ENCODE measurements at places on chromosomes 12 and 14.

DNA sequence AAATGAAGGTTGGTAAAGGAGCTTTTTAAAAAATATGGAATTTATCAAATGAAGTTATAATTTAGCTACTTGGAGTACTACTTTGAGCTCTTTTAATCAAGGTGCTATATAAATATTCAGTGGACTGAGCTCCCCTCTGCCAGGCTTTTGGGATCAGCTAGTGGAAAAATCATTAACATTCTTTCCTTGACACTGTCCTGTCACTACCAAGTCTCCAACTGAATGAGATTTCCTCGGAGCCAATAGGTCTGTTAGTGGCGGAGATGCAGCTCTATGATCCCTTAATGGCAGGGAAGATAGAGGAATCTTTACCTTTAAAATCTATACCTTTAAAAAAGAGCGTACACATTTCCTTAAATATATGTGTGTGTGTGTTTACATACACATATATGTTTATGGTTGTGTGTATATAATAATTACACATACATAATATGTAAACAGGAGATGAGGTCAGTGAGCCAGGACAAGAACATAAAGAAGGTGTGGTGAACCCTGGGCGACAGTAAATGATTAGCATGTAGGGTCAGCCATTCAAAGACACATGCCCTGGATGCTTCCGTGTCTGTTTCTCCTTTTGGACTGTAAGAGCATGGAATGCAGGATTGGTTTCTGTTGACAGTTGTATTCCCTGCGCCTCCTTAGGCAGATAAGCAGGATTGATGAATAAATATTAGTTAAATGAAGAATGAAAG, 47.7 kb upstream of the ATP2A2 start:
- DNase-seq = no peak

DNA sequence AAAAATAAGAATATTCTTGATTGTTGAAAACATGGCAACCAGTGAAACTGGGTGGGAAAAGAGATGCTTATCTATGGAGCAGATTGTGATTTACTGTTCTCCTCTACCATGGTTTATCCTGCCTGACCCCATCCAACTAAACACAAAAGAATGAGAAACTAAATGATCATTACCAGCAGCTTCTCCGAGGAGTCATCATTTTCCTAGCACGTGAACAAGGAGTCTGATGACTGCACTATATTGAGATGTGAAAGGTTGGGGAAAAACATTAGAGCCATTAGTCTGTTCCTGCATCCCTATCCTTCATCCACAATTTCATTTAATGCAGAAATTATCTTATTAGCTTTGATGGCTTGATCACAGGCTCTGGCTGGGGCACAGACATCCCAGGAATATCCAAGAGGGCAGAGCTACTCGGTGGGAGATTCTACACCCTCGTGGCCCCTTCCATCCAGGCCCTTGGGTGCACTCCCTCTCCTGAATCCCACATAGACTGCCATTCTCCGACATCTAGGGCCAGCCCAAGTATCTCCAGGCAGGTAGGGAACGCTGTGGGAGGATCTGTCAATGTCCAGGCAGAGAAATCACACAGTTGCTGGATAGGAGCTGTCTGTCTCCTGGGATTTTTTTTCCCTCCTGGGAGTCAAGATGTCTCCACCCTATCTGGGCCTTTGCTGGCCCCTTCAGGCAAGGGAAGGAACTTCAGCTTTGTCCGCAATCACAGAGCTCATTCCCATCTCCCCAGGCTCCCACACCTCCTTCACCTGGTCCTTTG, 43.3 kb upstream of the DHRS4 start:
- DNase-seq = peak; percentile 63

DNA sequence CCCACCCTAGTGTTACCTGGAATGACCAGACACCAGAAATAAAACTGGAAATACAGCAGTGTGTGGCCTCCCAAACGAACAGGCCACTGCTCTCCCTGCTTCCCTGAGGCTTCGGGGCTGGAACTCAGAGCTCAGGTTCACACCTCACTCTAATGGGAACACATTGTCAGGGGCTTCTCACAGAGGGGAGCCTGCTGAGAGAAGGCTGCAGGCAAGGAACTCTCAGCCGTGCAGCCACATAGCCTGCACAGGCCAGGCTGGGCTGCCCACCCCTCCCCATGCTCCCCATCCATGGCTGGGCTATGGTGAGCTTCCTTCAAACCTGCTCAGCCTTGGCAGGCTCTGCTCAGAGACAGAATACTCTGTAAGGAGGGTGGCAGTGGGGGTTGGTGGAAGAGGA, 302.5 kb downstream of the EMP1 start:
- no peak for DNase-seq

DNA sequence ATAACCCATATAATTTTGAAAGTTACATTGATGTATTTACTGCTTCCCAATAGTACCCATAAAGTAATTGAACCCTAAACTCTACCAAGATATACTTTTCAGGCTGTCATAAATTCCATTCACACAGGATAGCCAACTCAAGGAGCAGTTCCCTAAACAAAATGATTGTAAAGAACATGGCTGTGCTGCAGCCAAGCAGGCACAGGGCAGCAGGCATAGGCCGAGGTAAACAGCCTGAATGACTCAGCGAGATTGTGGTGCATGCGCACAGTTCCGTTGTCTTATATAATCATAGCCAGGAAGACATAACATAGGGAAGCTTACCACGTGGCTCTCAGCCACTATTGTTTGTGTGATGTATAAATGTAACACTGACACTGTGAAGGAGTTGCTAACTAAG, 344.9 kb downstream of the FSCB start:
- DNase-seq = no peak

GRCh38 chr12:67202011-67202677, 67.0 kb upstream of the CAND1 start:
- no peak for DNase-seq

DNA sequence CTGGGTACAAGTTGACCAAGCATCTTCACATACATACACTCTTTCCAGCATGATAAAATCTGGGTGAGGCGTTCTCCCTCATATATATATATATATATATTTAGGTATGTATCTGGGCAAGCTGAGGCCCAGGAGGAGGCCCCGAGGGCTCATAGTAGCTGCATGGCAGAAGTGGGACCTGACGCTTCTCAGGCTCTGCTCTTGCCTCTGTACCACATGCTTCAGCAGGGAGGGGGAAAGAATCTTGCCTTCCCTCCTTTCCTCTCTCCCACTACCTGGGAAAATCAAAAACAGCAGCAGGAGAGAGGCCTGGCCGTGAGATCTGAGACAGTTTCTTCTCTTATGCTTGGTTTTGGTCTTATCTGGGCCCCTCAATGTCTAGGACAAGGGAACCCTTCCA, 9.2 kb downstream of the PPP1R1A start:
- no peak for DNase-seq

GRCh38 chr12:11810206-11810545, 160.7 kb downstream of the ETV6 start:
- no peak for DNase-seq

DNA sequence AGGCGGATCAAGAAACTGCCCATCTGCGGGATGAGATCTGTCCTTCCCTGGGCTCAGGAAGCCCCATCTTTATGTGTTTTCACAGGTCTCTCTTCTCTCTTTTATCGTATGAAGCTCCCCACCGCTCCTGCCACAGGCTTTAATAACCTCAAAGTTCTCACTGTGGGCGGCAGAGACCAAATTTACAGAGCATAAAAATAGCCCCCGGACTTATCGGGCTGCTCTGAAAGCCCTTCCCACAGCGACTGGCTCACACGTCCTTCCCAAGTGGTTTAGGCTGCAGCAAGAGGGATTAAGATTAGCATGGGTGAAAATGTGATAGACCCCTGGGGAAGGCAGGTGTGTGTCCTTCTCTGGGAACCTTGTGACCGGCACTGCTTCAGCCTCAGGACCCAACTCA, 47.8 kb downstream of the TESC start:
- DNase-seq = no peak

DNA sequence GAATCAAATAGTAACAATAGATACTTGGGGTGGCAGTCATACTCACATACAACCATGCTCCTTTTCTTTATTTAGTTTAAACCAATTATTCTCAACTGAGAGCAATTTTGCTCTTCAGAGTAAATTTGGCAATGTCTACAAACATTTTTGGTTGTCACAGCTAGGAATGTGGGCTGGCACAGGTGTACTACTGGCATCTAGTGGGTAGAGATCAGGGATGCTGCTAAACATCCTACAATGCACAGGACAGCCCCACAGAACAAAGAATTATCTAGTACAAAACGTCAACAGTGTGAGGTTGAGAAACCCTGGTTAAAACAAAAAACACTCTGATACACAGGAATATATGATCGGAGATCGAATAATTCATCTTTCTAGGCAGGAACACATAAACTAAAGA, 186.5 kb downstream of the NELL2 start:
- no peak for DNase-seq

DNA sequence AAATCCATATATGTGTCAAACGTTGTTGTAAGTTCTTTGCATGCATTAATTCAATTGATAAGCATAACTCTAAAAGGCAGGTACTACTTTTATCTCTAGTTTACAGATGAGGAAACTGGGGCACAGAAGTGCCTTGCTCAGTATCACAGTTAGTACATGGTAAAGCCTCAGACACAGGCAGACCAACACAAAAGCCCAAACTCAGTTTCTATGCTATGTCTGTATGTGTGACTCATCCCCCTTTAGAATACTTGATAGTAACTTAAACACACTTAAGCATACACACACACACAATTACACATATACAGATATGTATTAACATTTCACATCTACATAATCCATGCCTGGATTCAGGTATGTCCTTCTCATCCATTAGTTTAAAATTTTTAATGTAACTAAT, 88.0 kb downstream of the EPS8 start:
- no peak for DNase-seq

DNA sequence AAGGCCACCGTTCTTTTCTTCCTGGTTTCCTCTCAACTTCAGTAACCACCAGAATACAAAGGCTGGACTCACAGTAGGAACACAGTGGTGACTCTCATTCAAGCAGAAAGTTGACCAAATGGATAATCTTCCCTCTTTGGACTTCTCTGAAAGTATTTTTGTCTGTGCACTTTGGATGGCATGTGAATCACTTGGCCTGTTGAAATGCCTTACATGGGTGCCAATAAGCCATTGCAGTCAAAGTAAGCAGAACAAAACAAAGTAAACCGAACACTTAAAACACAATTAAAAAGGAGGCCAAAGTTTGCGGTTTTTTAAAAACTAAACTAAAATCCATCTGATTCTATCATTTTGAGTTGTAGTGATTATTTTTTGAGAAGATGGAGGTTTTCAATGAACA, 370.1 kb upstream of the DDHD1 start:
- DNase-seq = no peak

- no peak for DNase-seq
These were observed 48.2 kb upstream of the PLXNC1 start for GRCh38 chr12:94100211-94100627.

GRCh38 chr12:125249932-125250331, 184.7 kb downstream of the AACS start:
- no peak for DNase-seq

GRCh38 chr12:131510431-131510830, 200.5 kb upstream of the SFSWAP start:
- DNase-seq = no peak

GRCh38 chr14:75725481-75725880, 64.4 kb downstream of the TTLL5 start:
- DNase-seq = no peak

GRCh38 chr12:112901271-112901670, 5.5 kb upstream of the OAS1 start:
- DNase-seq = no peak

DNA sequence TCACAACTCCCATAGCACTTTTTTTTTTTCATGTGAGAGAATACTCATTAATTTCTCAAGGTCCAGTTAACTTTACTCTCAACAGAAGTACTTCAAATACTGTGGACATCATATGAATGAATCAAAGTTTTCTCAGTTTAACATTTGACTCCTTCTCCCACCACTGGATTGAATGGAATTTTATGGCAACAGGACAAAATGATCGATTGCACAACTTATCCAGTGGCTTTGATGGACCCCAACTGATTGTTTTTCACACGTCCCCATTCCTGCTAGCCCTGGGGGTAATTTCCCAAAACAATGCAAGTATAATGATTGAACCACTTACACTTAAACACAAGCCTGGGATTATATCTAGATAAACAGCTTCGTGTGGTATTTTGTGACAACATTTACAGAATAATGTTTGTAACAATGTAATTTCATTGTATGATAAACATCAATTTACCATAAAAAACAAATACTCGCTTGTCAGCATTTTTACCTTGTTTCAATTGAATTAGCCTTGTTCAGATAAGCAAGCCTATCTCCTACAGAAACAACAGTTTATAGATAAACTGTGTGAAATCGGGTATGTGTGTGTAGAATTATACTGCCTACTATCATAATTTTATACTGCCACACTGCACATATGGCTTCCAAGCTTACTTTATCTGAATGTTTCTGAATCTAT, 60.9 kb downstream of the SOX5 start:
- DNase-seq = no peak

DNA sequence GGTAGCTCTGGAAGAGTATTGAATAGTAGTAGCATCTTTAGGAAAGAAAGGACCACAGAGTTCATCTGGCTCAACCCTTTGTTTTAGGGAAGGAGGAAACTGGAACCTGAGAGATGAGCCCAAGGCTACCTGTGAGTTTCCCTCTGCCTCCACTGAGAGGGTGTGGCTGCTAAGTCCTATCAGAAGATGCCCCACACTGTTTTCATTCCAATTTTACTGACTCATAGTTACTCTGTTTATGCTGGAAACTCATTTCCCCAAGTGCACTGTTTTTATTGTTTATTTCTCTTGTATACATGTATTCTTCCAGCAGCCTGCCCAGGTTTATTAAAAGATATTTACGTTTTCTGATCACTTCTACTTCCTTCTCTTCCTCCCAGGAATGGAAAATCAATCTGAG, 127.4 kb upstream of the ARHGAP5 start:
- no peak for DNase-seq

GRCh38 chr14:75188520-75189268, 12.3 kb upstream of the TMED10 start:
- DNase-seq = no peak

DNA sequence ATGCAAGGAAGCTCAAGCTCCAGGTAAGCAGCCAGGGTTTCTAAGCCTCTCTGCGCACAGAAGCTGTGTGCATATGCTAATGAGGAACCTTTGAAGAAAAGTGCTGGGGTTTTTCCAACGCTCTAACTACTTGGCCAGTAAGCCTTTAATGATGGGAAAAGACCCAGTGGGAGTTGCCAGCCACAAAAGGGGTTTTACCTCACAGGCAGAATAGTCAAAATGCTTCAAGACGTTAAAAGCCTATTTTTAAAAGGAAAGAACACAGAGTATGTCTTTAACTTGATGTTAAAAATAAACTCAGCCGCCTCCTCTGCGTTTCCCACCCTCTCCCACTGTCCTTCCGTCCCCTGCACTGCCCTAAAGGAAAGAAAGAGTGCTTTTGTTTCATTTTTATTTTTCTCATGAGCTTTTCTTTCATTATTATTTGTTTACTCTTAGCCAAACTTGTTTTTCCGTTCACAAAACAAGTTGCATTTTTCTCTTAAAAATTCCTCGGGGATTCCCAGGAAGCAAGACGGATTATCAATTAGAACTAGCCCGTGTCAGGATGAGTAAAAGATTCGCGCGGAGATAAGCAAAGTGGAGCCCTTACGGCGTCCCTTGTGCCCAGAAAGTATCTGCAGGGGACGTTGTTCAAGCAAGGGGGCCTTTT, 209.8 kb upstream of the NUDT4 start:
- no peak for DNase-seq

- no peak for DNase-seq
These were observed 64.2 kb downstream of the RASSF3 start for GRCh38 chr12:64674367-64674922.

Data from nephron progenitor cell (in vitro differentiated cells).